Naive thymus-derived CD8-positive, alpha-beta T cell (primary cell): ENCODE measurements at places on chromosomes 4 and X. TPM values are rescaled to one million over a fixed set of nuclear protein-coding genes. Genes with fewer than 3 reads are reported as not detected.

Gene PDZD4
- 0.41 TPM for polyA plus RNA-seq

DNA sequence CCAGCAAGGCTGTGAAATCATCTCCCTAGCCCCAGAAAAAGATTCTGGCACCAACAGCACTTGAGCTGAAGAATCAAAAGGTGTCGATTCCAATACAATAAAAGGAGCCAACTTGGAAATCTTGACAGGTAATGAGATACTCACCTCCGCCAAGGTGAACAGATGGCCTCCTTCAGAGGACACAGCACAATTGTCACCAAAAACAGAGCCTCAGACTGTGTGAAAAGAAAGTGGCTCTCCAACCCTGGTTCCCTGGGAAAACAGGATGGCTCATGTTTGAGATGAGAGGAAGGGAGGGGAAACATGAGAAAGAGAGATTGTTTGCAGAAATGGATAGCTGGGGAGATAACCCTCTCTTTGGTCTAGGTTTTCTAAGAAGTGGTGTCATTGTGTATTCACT, 168.9 kb downstream of the HS3ST1 start:
- no peak for DNase-seq

Gene MAGEB5
- polyA plus RNA-seq = not detected

Gene PAGE5
- 1.2 TPM for polyA plus RNA-seq

DNA sequence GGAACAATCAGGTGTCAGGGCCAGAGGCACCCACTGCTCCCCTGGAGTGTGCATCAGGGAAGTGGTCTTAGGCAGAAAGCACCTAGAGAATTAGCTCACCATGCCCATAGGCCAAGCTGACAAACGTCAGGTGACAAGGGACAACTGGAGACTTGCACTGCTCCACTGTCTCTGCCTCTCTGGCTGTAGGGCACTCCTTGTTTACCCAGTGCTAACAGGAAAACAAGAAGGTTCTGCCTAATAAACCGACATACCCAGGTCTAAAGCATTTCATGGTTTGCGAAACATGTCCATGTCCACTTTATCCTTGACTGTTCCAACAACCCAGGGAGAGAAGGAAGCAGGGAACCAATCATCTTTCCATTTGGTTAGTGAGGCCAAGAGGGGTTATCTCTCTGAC, 92.5 kb upstream of the MAMLD1 start:
- no peak for DNase-seq

- DNase-seq = peak; percentile 24
Measured at GRCh38 chrX:78321809-78322208, 5.6 kb downstream of the CYSLTR1 start.

Gene DCAF4L1
- polyA plus RNA-seq = not detected

DNA sequence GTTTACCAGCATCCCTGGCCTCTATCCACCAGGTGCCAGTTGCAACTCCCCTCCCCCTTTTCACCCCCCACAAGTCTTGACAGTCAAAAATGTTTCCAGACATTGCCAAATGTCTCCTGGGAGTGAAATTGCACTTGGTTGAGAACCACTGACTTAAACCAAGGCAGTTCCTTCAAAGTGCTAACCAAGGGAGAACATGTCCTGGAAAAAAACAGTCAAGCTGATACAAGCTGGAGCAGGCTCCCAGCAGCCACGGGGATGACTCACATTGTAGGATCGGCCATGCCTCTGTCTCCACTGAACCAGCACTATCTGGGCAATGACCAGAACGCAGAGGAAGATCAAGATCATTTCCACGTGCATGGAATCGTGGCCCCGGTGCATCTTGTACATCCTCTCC, 11.4 kb downstream of the RNF175 start:
- no peak for DNase-seq

Gene ARHGEF38
- not detected for polyA plus RNA-seq

DNA sequence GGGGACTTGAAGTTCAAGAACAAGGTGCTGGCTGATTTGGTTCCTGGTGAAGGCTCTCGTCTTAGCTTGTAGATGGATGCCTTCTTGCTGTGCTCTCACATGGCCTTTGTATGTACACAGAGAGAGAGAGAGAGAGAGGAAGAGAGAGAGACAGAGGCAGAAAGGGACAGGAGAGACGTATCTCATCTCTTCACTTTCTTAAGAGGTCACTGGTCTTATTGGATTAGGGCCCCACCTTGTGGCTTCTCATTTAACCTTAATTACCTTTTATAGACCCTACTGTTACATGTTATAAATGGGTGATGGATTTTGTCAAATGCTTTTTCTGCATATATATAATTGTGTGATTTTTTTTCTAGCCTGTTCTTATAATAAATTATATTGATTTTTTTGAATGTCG, 1444.2 kb downstream of the ADGRL3 start:
- no peak for DNase-seq

GRCh38 chr4:186844059-186844681, 120.5 kb upstream of the FAT1 start:
- DNase-seq = no peak

- no peak for DNase-seq
Measured at GRCh38 chr4:39706334-39706733, 8.4 kb downstream of the UBE2K start.

- DNase-seq = no peak
Measured at GRCh38 chr4:123624959-123625358, 228.4 kb downstream of the SPRY1 start.

Gene MAGEC3
- polyA plus RNA-seq = not detected

- DNase-seq = no peak
Measured at GRCh38 chr4:1554876-1555265, 129.2 kb downstream of the FAM53A start.

- DNase-seq = no peak
Measured at GRCh38 chr4:33579951-33580350, 2664.4 kb downstream of the ARAP2 start.

DNA sequence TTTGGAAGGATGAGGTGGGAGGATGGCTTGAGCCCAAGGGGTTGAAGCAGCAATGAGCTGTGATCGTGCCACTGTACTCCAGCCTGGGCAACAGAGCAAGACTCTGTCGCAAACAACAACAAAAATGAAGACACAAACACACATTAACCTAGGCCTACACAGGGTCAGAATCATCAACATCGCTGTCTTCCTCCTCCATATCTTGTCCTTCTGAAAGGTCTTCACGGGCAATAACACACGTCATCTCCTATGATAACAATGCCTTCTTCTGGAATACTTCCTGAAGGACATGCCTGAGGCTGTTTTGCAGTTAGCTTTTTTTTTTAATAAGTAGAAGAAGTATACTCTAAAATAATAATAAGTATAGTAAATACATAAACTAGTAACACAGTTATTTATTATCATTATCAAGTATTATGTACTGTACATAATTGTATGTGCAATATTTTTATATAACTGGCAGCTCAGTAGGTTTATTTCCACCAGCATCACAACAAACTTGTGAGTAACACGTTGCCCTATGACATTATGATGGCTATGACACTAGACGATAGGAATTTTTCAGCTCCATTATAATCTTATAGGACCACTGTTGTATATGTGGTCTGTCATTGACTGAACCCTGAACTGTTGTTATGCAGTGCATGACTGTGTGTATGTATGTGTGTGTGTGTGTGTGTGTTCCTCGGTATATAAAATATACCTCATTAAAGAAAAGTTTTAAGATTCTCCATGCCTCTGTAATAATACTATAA, 69.2 kb upstream of the MAML3 start:
- no peak for DNase-seq

- DNase-seq = no peak
Measured at GRCh38 chrX:73916931-73917667, 354.1 kb downstream of the CHIC1 start.

- DNase-seq = no peak
Measured at GRCh38 chr4:117328333-117328732, 243.0 kb upstream of the TRAM1L1 start.

DNA sequence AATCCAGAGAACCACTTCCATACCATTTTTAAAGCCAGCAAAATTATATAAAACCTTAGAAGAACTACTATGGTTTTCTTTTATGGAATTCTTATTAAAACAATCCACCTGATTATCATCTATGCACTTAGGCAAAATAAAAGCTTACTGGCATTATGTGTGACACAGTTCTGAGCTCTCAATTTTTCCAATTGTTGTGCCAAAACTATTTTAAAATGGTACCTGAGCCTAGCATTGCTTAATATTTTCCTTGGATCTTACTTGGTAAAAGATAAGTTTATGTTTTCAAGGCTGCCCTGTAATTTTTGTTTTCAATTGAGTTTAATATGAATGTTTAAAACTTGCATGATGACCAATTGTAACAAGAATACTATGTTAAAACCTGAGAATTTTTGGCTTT, 201.3 kb downstream of the MAD2L1 start:
- DNase-seq = no peak

DNA sequence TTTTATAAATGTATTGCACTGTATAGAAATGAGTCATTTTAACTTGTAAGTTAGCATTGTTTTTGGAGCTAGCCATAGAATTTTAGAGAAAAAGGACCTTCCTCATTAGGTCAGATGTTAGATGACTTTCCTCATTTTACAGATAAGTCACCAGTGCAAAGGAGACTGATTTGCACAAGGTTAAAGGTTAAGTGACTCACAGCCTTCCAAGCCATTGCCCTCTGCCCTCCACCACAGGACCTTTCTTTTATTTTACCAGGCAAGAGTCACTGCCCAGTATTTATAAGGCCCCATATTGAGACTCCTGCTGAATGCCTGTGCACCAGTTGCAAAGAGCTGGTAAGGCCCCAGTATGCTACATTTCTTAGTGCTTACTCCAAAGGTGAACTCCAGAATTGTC, 4.2 kb upstream of the ABCG2 start:
- no peak for DNase-seq

Gene MAGEA2B
- polyA plus RNA-seq = not detected

DNA sequence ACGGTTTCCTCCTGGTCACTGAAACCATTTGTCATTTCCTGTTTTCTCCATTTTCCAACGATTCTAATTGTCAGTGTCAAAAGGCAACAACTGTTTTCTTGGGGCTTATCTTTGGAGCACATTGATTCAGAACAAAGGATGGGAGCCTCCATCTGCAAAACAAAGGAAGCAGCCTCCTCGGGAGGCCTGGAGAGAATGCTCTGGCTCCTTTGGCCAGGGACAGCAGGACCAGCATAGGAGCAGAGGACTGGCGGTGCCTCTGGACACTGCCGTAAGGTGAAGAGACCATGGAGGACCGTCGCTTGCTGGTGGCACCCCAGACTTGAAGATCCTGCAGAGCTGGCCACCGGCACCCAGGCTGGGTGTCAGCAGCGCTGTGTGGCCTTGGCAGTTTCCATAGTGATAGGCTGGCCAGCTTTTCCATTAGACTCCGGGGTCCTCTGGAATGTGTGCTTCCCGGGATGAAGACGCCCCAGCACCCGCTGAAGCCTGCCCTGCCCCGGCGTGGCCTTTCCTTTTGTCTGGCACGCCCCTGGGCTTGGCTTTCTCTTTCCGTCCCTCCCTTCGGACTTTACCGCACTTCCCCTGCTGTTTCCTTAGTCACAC, 61.1 kb upstream of the MTM1 start:
- no peak for DNase-seq

DNA sequence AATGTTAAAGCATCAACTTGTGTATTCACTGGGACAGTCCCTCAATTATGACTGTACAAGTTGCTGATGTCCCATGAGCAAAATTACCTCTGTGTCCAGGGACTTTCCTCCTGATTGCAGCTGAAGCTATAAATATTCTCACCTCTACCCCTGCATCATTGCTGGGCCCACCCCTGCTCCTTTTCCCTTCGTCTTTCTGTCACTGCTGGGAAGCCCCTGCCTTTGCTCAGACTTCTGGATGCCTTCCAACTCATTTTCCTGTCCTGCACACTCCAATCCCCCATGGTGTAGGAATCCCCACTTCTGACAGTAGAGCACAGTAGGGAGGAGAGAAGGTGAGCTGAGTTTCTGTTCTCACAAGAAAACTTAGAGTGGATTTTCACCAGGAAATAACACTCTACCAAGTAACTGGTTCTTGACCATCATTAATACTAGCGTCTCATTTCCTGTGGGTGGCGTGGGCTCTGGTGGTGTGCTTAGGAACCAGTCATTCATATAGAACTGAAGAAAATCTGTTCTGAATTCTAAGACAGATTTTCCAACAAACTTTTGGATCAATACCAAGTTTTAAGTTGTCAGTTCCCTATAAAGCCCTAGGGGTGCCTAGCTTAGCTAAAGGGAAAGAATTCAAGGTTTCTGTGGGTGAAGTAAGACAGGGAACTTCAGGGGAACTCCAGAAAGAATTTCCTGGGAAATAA, 136.2 kb upstream of the MED14 start:
- DNase-seq = no peak

DNA sequence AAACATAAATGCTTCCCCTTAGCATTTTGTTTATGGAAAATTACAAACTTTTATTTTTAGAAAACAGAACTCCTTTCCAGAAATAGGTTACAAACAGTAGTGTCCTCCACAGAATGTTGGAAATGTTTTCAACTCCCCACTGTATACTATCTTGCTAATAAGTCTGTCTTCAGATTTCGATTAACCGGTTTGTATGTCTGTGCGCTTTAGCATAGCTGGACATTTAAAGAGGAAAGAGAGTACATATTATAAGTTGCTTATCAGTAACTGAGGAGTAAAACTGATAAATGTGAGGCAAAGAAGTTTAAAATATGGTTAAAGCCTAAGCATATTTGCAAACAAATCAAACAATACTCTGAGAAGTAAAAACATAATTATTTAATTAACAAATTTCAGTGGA, 3.4 kb downstream of the CXCL8 start:
- no peak for DNase-seq

GRCh38 chr4:41364876-41365275, 108.1 kb downstream of the UCHL1 start:
- no peak for DNase-seq

Gene HOPX
- 183 TPM for polyA plus RNA-seq

- no peak for DNase-seq
Measured at GRCh38 chr4:47788126-47788525, 49.7 kb downstream of the CORIN start.

Gene BTC
- not detected for polyA plus RNA-seq

Gene GLRA3
- polyA plus RNA-seq = not detected

DNA sequence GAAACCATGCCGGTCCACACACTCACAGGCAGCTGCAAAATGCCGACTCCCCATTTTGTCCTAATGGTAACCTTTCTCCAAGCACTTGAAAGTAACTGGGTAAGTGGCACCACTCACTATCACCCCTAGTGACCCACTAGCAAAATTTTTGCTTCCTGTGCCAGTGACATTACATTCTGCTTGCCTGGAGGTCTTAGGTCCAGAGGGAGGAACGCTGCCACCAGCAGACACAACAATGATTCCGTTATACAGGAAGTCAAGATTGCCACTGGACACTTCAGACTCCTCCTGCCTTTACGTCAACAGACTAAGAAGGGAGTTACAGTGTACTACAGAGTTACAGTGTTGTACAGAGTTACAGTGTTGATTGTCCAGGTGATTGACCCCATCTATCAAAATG, 11.8 kb upstream of the TMEM192 start:
- DNase-seq = no peak

Gene ZNF718
- polyA plus RNA-seq = 5.4 TPM
